ENCODE measurements at places on chromosomes 12 and 14.

DNA sequence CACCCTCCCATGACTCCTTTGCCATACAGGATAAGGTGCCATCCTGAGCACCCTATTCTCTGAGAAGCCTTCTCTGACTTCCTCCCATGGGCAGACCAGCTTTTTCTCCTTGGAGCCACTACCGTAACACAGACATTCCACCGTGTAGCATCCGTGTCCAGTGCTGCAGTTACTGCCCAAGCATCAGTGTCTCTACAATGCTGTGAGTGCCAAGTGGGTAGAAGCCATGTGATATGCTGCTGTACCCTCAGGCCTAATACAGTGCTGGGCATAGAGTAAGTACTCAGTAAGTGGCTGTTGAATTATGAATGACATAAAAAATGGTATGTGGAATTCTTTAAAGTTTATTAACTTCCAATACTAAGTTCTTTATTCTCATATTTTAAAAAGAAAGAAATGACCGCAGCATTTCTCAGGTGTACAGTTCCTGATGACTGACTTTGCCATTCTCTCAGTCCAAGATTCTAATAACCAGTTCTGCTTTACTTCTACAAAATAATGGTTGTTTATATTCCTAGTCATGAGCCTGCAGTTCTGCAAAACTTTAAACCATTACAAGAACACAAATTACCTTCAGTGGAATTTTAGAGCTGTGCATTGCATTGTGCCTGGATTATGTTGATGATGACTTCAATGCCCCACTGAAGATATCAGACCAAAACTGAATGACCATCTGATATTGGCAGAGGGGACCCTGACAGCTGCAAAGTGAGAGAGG, 118.7 kb downstream of the RPAP3 start:
- DNase-seq: no peak

- DNase-seq: no peak
Measured at GRCh38 chr12:33596061-33596460, 156.4 kb upstream of the SYT10 start.

- DNase-seq: no peak
Measured at GRCh38 chr14:58816416-58817115, 178.8 kb downstream of the DACT1 start.

- DNase-seq: no peak
Measured at GRCh38 chr12:121872546-121873215, 14.0 kb upstream of the HPD start.

DNA sequence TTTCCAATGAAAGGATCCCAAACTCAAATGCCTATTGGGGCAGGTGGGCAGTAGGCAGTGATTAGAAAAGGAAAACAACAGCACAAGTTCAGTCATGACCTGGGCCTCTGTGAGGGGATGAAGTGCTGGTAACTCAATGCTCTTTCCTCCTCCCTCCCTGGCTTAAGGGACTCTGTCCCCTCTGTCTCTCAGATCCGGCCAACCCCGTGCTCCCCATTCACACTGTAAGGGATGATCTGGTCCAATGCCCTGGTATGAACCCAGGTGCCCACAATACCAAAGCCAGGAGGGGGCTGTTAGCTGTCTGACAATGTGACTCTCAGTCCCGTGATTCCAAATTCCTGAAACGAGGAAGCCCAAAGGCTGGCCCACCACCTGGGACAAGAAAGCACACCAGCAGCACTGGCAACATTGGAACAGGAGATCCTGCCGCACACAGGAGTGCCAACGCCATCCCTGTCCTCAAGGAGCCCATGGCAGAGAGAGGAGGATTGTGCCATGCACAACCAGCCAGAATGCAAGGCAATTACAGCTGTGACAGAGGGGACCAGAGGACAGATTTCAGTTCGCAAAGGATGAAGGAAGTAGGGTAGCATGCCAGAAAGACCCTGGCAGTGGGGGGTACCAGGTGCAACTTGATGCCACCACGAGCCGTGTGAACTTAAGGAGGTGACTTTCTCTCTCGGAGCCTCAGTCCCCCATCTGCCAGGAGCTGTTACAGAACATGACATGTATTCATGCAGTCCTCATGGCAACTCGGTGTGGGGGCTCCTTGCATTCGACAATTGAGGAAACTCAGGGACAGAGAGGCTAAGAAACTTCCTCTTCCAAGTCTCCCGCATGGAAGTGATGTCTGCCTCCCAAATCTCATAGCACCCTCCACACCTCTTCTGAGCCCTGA, 37.6 kb downstream of the SERPINA3 start:
- no peak for DNase-seq

GRCh38 chr14:64394977-64395633, 7.0 kb downstream of the MTHFD1 start:
- DNase-seq: no peak

GRCh38 chr12:99027461-99027860, 382.4 kb downstream of the APAF1 start:
- DNase-seq: no peak
